ENCODE measurements at places on chromosomes 3 and 15.

GRCh38 chr3:188214442-188214841 is 60.5 kb downstream of the LPP start:
- DNase-seq: no peak

GRCh38 chr3:197398286-197398878 is 100.0 kb upstream of the DLG1 start:
- DNase-seq: no peak

DNA sequence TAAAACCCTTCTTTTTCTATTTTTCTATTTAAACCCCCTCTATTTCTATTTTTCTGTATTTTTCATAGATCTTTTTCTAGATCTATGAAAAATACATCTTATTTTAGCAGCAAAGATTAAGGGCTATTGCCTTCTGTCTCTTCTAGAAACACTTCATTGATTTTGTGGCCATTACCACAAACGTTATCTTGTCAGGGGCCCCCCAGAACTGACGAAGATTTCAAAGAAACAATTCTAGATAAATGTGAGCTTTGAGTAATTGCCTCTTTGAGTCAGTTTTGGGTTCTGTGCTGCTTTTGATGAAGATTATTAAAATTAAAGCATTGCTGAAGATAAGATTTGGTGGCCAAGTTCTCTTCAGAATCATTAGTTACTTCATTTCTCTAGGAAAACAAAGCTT is 279.6 kb upstream of the PEX5L start:
- no peak for DNase-seq

DNA sequence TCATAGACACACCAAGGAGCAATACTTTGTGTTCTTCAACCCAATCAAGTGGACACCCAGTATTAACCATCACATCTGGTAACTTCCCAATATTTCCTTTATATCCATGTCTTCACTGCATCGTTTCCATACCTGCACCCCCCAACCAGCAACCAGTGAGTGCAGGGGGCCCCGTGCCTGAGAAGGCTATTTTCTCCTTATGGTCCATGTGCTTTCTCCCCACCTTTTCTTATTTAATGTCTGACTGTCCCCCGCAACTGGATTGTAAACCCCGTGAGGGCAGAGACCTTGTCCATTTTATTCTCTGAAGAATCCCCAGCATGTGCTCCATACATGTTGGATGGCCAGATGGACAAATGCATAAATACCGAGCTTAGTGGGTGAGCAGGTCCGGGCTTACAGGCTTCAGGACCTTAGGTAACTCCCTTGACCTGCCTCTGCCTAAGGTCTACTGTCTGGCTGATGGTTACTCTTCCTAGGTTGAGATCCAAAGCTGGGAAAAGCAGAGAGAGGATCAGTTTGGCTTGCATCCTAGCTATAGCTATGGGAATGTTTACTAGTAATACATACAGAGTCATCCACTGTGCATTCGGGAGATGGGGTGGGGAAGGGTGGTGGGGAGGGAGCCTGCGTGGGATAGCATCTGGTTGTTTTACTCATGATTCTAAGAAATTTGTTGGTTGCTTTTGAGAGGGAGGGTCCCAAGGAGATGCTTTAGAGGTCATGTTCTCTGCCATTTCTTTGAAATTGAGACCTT is 41.5 kb downstream of the PXYLP1 start:
- DNase-seq: no peak

DNA sequence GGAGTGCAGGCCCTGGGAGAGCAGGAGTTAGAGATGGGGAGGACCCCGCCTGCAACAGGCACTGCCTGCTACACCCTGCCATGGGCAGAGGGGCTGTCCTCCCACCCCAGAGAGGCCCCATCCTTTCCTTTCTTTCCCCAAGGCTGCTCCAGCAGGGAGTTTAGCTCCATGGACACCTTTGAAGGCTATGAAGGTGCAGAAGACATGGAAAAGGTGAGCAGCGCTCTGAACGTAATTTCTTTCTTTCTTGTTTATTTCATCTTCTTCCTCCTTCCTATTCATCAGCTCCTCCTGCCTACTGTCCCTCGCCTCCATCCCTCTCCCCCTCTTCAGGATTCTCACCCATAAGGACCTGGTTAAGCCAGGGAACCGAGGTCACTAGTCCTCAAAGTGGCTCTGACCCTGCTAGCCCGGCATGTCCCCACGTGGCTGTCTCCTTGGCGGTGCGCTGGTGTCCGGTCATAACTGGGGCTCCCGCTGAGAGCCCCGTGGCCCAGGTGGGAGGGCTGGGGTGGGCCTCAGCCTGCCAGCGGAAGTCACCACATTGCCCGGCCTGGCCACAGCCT is 16.0 kb upstream of the ADIPOQ start:
- DNase-seq: no peak

GRCh38 chr3:192382861-192383260 is 344.5 kb downstream of the FGF12 start:
- no peak for DNase-seq

DNA sequence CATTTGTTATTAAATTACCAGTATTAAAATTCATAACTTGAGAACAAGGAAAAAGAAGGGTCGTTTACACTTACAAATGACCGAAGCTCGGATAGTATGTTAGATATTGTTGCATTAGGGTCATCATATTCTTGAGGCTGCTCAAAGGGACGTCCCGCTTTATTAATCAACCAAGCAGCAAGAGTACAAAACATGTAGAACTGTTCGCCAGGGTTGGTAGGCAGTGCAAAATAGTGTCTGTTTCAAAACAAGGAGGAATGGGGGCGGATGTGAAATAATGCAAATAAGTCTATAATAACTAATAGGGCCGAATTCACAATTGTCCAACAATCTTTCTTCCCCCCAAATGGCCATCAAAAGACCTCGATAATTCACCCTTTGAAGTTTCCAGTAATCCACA is 2.9 kb downstream of the IFT57 start:
- no peak for DNase-seq

GRCh38 chr3:116740293-116740692 is 30.7 kb downstream of the TUSC7 start:
- DNase-seq: no peak

All from fibroblast of skin of abdomen (primary cell).